NCI-H460 (cell line): ENCODE measurements at places on chromosomes 3 and 15. TPM values are rescaled to one million over a fixed set of nuclear protein-coding genes. Genes with fewer than 3 reads are reported as not detected.

Gene CRYGS
- 0.46 and 2.3 TPM in 2 replicates for total RNA-seq

Gene TMA7
- 392 and 447 TPM in 2 replicates for total RNA-seq

DNA sequence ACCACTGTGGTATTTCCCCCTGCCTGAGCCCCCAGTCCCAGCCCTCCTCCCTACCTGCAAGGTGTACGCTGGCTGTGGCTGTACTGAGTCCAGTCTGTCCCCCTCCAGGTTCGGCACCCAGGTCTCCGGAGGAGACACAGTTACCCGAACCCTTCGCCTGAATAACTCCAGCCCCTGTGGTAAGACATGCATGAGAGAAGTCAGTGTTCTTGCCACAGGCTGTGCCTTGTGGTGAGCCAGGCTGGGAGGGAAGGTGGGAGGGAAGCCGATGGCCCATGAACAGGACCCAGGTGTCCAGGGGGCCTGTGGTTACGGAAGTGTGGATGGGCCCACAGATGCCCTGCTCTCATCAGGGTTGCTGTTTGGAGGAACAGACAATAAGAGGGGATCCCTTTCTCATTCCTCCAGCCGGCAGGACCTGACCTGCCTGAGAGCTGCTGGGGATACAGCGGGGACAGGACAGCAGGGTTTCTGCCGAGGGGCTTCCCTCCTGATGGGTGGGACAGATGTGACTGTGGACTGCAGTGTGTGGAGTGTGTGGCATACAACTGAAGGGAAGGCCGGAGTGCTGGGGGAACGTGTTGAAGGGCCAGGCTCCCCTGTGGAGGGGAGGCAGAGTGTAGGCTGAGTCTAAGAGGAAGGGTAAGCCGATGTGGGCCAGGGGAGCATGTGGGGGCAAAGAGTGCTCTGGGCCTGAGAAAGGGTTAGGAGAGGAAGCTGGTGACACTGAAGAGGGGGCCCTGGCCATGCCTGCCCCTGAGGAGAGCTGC is 21.9 kb downstream of the ACAA1 start:
- no peak for DNase-seq

- no peak for DNase-seq
These were observed 294.5 kb upstream of the RARB start for GRCh38 chr3:25133588-25133987.

GRCh38 chr15:73283366-73283962 is 85.3 kb downstream of the HCN4 start:
- DNase-seq, result no peak

DNA sequence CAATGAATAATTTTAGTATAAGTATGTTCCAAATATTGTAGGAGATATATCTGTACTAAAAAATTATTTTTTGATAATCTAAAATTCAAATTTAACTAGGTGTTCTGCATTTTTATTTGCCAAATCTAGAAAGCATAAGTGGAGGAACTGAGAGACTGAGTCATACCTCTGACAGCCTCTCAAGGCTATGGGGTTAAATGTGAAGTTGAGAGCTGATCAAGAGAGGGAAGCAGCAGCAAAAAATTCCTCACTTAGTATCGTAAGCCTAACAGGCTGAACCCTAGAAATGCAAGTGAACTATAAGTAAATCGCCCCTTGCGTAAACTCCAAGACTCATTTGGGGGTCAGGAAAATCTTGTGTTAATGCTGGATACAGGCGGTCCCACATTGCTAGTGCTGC is 12.8 kb upstream of the TOPAZ1 start:
- no peak for DNase-seq

DNA sequence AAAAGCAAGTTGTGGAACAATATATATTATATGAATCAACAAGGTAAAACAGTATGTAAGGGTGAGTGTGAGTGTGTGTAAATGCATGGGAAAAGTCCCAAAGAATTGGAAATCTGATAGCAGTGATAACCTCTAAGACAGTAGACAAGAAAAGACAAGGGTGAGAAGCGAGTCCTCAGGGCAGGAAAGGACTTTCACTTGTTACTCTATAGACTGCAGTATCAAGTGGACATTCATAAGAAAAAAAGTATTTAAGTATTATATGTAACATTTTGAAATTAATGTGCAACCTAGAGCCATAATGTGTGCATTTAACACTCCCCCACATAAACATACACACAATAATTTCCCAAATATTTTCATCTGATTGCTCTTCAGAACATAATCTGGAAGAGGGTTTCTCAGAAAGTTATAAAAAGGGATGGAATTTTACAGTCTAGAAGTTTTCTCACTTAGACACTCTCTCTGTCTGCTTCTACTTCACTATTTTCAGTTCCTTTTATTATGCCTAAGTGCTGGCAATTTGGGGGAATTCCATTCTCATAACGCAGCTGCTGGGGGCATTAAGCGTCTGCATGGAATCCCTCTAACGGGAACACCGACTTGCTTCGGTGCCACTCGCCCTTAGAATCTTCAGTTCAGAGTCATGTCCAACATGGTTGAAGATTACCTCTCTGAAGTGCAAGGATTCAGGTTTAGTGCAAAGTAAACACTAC is 50.0 kb upstream of the CDIN1 start:
- no peak for DNase-seq
